Right renal cortex interstitium (tissue), 3 donors: ENCODE measurements at places on chromosomes 6 and 20. TPM values are rescaled to one million over a fixed set of nuclear protein-coding genes. Genes with fewer than 3 reads are reported as not detected.
A peak's percentile ranks its signal among the peaks of the same experiment; 100 is the strongest.

- DNase-seq, result no peak
These were observed 4.2 kb upstream of the CST11 start for GRCh38 chr20:23456873-23457272.

DNA sequence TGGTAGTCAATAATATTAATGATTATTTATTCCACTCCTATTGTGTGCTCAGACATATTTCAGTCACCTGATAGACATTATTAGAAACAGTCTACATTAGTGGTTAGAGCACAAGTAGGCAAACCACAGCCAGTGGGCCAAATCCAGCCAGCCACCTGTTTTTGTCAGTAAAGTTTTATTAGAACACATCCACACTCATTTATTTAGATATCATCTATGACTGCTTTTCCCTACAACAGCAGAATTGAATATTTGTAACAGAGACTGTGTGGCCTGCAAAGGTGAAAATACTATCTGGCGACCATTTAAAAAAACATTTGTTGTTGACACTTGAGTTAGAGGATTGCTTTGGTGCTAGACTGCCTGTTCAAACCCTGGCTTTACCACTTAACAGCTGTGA lies 220.0 kb upstream of the ZFP64 start:
- no peak for DNase-seq

DNA sequence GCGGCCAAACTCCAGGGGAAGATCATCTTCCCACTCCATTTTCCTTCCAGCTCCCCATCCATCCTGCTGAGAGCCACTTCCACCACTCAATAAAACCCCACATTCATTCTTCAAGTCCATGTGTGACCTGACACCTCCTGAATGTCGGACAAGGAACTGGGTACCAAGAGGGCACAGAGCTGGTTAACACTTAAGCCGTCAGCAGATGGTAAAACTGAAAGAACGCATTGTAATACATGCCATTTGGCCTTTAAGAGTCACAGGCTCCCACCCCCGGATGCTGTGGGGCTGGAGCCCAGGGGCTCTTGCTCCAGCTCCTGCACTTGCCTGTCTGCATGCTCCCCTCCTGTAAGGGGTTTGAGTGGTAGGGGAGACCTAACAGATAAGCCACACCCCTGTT lies 753.9 kb downstream of the COL12A1 start:
- no peak for DNase-seq

Gene POM121L2
- polyA plus RNA-seq, result not detected

GRCh38 chr20:36919715-36920333 lies 31.7 kb downstream of the SAMHD1 start:
- DNase-seq, result peak; percentile 47

GRCh38 chr6:143248359-143248758 lies 187.7 kb downstream of the AIG1 start:
- no peak for DNase-seq

DNA sequence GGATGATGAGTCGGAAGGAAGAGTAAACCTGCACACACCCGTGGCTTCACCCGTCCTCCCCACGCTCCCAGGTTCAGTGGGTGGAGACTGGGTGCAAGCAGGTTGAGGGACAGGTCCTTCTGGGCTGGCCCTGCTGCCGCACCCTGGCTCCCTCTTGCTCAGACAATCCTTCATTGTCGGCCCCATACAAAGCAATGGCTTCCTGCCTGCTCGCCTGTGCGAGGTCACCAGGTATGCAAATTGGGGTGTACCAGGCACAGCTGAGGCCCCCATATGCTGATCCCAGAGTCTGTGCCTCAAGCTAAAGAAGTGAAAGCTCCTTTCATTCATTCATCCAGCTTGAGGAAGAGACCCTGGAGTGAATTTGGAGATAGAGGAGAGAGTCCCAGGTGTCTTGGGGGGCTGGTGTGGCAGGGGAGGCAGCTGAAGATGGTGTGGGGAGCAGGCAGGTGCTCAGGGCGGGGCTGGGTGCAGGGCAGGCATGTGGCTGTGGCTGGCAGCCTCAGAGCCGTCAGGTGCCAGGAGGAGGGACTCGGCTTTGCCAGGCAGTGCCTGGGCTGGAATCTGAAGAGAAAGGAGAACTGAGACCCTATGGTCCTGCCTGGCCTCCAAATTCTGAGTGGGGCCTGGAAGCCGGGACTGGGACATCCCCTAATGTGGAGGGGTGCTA lies 4.7 kb downstream of the SLCO4A1 start:
- no peak for DNase-seq

GRCh38 chr6:129273161-129273560 lies 390.2 kb downstream of the LAMA2 start:
- DNase-seq, result no peak

DNA sequence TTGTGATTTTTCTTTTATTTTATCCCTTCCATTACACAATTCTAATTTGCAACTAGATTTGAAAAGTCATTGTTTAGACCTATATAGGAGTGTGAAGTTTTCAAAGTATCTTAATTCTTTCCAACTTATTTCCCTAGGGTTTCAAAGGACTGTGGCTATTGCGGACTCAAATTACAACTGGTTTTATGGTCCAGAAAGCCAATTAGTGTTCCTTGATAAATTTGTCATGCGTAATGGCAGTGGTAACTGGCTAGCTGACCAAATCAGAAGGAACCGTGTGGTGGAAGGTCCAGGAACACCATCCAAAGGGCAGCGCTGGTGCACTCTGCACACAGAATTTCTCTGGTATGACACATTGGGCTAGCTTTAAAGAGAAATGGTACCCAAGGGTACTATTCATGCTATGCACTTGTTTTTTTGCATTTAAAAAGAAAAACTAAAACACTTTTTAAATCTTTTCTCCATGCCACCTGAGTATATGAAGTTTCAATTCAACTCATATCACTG lies 27.9 kb upstream of the CALHM6 start:
- DNase-seq, result no peak

GRCh38 chr20:58651559-58651945 lies 469 bp downstream of the STX16 start:
- peak; percentile 92 for DNase-seq

GRCh38 chr6:139905404-139906052 lies 531.1 kb upstream of the CITED2 start:
- no peak for DNase-seq

Gene BPIFB1
- not detected for polyA plus RNA-seq

DNA sequence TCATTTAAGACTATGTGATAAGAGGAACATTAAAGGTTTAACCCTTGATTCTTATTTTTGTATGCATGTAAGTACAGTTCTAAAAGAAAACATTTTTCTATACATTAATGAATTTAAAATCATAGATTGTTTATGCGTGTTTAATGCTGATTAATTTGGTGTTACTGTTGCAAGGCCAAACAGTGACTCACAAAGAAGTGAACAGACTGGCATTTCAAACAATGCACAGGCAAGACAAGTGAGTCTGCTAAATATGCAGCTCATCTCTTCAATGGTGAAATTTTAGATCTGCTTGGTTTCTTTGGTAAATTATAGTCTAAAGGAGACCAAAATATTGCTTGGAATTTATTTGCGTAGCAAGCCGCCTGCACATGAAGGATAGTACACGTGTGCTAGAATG lies 417.4 kb upstream of the SOX4 start:
- no peak for DNase-seq

DNA sequence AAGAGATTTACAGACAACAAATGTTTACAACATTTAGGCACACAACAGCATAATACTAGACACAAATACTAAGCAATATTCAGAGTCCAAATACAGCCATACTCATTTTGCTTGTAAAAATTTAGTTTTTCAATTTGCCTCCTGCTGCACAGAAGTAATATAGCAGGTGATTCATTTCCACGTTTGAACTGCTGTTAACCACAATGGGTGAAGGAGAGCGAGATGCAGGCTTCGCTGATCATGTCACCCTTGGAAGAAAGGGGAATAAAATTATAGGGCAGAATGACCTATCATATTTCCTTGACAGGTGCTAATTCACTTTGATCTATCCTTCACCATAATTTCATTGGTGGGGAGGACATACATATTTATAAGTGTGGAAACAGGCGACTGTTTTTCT lies 643.8 kb upstream of the AGPAT4 start:
- no peak for DNase-seq

Gene SUMO4
- 0.76 TPM for polyA plus RNA-seq

- no peak for DNase-seq
These were observed 43.3 kb downstream of the TGM2 start for GRCh38 chr20:38121741-38122140.

Gene PACRG
- 14.0 TPM for polyA plus RNA-seq

DNA sequence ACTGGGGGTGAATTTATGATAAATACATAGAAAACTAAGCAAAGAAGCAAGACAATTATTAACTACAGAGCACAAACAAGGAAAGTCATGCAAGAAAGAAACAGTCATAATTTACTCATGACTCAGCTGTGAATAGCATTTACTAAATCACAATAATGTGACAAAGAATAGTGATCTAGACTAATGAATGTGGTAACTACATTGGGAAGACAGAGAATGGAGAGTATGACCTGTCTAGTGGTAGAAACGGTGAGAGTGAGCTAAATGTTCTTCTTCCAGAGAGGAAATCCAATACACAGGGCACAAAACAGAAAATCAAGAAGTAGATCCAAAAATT lies 153.5 kb upstream of the DST start:
- no peak for DNase-seq

Gene RNF182
- 3.4 TPM for polyA plus RNA-seq

GRCh38 chr6:85641522-85641896 lies 1.2 kb downstream of the SYNCRIP start:
- no peak for DNase-seq

- DNase-seq, result no peak
These were observed 15.6 kb upstream of the HMGN3 start for GRCh38 chr6:79250107-79250514.

Gene SAMD5
- polyA plus RNA-seq, result 14.4 TPM

DNA sequence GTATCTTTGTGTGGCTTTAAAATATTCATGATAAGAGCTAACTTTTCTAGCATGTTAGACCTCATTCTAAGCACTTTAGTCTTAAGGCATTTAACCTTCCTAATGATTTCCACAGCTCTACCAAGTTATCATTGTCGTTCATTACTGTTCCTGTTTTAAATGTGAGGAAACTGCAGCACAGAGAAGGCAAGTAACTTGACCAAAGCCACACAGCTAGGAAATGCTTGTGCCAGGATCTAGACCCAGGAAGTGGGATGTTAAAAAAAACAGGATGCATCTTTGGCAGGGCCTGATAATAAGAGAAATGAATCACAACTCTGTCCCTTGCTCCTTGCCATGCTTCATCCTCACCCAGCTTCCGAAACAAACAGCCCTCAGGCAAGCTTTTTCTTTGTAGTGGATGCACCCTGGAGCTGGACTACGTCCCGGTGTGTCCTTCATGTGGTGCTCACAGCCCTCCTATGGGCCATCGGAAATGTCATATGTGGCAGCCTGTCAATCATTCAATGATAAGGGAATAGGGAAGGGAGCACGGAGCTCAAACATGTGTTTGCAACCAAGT lies 196.9 kb upstream of the RREB1 start:
- DNase-seq, result no peak

Gene EFHC1
- polyA plus RNA-seq, result 60.2 TPM

- no peak for DNase-seq
These were observed 70.0 kb downstream of the CPNE5 start for GRCh38 chr6:36769183-36769675.

DNA sequence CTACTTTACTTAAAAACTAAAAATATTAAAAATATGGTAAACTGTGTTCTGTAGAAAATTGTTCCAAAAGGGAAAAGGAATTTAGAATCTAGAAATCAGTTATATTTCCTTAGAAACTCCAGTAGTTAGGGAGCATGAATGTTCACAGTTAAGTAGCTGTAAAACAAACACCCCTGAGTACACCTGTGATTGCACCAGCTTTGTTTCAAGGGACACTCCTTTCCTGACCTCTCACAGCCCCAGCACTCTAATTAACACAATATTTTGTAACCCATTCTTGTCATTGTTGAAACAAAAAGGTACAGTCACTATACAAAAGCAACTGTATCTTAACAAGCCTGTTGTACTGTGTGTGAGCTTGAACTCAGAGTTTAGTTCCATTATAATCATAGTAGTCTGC lies 72.3 kb downstream of the NCOA7 start:
- DNase-seq, result no peak

Gene JAG1
- polyA plus RNA-seq, result 152 TPM

DNA sequence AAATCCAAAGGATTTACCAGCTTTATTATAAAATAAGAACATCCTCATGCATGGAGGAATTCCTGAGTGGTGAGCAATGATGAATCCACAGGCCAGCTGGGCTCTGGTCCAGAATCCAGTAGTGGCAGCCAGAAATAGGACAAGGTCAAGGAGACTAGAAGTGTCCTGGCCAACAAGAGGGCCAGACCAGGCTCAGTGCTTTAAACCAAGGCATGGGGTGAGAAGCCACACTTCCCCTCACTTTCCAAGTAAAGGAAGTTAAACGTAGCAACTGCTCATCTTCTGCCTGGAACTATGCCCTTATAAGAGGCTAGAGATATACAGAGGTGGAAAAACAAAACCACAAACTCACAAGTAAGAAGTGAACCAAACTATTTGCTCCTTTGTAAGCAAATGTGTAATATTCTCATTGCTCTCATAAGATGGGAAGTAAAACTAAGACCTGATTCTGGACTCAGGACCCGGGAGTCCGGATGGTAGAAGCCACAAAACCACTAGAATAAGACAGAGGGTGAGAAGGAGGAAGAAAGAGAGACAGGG lies 253.2 kb downstream of the UST start:
- no peak for DNase-seq

DNA sequence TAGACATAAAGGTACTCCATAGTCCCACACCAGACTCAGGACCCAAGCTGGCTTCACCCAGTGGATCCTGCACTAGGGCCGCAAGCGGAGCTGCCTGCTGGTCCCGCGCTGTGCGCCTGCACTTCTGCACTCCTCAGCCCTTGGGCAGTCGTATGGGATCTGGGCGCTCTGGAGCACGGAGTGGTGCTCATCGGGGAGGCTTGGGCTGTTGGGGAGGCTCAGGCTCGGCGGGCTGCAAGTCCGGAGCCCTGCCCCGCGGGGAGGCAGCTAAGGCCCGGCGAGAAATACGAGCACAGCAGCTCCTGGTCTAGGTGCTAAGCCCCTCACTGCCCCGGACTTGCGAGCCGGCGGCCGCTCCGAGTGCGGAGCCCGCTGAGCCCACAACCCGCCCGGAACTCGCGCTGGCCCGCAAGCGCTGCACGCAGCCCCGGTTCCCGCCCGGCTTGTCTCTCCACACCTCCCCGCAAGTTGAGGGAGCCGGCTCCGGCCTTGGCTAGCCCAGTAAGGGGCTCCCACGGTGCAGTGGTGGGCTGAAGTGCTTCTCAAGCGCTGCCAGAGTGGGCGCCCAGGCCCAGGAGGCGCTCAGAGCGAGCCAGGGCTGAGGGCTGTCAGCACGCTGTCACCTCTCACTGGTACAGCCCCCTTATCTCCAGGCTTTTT lies 33.4 kb upstream of the GCNT2 start:
- no peak for DNase-seq

- no peak for DNase-seq
These were observed 123.0 kb downstream of the HAO1 start for GRCh38 chr20:7817286-7817685.

GRCh38 chr20:36663031-36663430 lies 17.0 kb upstream of the SLA2 start:
- DNase-seq, result no peak

- no peak for DNase-seq
These were observed 49.8 kb downstream of the MYH7B start for GRCh38 chr20:35005463-35005961.

Gene TAB2
- polyA plus RNA-seq, result 111 TPM
